ENCODE measurements at places on chromosomes 4 and X.
A peak's percentile ranks its signal among the peaks of the same experiment; 100 is the strongest.

- no peak for DNase-seq
Measured at GRCh38 chr4:105060628-105061027, 86.0 kb upstream of the TET2 start.

- peak; percentile 42 for DNase-seq
Measured at GRCh38 chrX:108070891-108071290, 20.5 kb downstream of the PSMD10 start.

DNA sequence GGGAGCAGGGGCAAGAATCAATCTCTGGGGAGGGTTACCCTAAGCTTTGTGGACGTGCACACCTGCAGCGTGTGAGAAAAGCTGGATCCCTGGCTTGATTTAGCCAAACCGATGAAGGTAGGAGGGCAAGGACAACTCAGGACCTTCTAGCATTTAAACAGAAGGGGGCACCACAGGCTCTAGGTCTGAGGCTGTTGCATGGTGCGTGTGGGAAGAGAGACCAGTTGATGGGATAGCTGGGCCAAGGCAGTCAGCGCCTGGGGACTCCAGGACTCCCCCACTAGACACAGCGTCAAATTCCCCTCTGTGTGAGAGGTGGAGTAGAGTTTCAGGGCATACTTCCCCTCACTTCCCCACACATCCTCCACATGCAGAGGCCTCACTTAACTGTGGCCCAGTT is 4.3 kb downstream of the GABRQ start:
- peak; percentile 0 for DNase-seq

DNA sequence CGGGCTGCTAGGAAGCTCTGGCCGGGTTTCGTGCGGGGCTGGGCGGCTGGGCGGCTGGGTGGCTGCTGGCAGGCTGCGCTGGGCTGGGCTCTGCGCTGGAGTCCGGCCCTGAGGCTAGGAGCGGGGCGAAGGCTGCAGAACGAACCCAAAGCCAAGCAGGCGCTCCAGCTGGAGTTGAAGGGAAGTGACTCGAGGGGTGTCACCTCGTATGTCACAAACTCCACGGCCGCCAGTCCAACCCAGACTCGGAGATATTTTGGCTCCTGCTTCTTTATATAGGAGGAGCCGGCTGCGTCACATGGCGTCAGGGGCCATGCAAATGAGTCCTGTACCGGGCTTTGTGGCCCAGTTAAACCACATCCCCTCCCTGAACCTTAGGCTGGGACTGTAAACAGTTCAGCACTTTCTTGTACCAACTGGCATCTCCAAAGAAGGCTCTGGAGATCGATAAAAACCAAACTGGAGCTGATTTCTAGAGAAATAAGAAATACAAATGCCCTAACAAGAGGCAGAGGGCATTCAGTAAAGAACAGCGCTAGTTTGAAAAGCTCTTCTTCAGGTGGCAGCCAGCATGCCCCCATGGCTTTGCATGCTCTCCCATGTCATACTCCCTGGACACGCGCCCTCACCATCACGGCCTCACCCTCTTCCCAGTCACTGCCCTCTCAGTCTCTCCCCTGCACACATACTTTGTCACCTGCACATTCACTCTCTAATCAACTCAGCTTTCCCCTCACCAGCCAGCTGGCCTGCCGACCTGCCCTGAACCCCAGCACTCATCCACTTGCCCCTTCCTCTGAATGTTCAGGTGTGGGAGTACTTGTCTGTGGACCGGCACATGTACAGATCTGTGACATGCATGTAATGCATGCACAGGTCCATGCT is 58.5 kb downstream of the TSC22D3 start:
- peak; percentile 76 for DNase-seq

- DNase-seq = no peak
Measured at GRCh38 chrX:129747533-129747932, 8.8 kb downstream of the XPNPEP2 start.

DNA sequence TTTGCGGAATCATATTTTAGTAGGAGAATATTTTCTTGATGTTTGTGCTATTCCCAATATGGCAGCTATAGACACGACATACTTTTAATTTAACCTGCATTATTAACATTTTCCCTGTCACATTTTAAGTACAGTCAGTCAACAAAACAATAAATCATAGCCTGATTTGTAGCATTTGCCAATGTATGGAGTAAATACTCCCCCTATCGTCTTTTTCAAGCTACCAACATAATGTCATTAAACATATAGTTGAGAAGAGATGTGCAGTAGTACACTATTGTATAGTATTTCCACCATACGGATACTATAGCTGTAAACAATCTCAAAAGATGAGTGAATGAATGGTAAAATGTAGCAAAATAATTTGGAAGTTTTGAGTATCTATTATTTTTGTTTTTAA is 303.7 kb upstream of the MAGEB2 start:
- no peak for DNase-seq

DNA sequence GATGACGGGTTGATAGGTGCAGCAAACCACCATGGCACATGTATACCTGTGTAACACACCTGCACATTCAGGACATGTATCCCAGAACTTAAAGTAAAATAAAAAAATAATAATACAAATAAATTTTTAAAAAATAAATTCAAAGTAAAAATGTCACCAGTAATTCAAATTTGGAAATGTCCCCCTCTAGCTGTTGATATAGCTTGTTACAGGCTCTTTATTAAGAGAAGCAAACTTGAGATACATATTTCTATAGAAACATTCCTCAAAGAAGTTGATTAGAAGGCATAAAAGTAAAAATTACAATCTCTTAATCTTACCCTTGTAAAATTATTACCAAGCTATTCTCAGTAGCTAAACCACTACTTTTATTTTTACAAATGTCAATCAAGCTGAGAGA is 1397.0 kb downstream of the FAM133A start:
- no peak for DNase-seq

DNA sequence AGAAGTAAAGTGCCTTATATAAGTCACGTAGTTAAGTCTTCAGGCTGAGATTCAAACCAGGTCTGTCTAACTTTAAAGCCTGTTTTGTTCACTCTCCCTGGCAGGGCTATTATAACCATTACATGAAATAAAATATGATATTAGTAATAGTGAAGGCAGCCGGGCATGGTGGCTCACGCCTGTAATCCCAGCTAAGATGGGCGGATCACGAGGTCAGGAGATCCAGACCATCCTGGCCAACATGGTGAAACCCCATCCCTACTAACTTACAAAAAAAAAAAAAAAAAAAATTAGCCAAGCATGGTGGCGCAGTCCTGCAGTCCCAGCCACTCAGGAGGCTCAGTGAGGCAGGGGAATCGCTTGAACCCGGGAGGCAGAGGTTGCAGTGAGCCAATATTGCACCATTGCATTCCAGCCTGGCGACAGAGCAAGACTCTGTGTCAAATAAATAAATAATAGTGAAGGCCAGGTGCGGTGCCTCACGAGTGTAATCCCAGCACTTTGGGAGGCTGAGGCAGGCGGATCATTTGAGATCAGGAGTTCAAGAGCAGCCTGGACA is 22.1 kb upstream of the SOWAHD start:
- no peak for DNase-seq

- no peak for DNase-seq
Measured at GRCh38 chr4:144716778-144717177, 70.8 kb downstream of the HHIP start.

- peak; percentile 44 for DNase-seq
Measured at GRCh38 chrX:140440876-140441275, 64.0 kb downstream of the SOX3 start.

DNA sequence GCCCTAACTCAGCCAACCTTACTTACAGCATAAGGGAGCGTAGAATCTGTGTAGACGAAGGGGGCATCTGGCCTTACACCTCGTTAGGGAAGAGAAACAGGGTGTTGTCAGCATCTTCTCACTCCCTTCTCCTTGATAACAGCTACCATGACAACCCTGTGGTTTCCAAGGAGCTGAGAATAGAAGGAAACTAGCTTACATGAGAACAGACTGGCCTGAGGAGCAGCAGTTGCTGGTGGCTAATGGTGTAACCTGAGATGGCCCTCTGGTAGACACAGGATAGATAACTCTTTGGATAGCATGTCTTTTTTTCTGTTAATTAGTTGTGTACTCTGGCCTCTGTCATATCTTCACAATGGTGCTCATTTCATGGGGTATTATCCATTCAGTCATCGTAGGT is 14.6 kb downstream of the PLP1 start:
- DNase-seq = no peak

DNA sequence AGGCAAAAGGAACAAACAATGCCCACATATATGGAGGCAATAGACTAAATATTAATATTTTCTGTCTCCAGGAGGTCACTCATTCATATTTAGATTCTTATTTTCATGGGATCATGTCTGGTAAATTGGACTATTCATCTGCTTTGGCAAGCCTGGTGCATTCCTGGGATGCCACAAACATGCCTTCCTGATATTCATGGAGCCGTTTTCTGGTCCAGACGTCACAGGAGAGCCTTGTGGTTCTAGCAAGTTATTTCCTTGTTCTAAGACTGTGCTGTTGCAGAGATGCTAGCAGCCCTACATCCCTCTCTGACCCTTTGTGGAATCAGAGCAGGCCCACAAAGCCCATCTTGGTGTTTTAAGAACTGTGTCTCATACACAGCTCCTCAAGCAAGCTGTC is 16.1 kb upstream of the EXOSC9 start:
- DNase-seq = peak; percentile 89

GRCh38 chr4:18049446-18049845 is 27.9 kb upstream of the LCORL start:
- peak; percentile 7 for DNase-seq

- DNase-seq = no peak
Measured at GRCh38 chr4:5799406-5799805, 88.4 kb downstream of the EVC start.

- DNase-seq = no peak
Measured at GRCh38 chrX:12052109-12052508, 86.2 kb upstream of the FRMPD4 start.

DNA sequence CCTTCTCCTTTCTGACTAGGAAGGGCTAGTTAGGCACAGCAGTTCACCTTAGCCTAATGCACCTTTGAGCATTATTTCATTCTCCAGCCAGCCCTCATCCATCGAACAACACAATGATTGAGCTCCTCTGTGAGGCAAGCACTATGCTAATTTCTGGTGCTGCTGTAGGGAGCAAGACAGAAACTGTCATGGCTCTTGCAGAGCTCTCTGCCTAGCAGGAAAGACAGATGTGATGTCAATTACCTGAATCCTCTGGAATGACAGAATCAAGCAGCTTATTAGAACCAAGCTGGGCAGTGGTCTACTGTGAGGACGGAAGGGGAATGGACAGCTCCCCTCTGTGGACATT is 256.1 kb upstream of the NOCT start:
- no peak for DNase-seq

DNA sequence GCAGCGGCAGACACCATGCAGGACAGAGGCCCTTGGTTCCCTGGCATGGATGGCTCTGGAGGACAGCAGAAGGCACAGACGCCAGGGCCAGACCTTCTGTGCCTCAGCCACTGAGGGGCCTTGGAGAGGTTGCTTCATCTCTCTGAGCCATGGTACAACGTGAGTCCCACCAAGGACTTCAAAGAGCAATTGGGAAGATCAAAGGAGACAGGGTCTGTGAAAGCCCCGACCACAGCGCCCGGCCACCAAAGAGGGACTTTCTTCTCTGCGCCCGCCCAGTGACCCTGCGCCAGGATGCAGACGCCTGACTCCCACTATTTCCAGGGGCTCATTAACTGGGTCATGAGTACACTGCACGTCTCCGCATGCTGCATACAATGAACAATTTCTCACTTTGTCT is 174.0 kb downstream of the AFAP1 start:
- no peak for DNase-seq

DNA sequence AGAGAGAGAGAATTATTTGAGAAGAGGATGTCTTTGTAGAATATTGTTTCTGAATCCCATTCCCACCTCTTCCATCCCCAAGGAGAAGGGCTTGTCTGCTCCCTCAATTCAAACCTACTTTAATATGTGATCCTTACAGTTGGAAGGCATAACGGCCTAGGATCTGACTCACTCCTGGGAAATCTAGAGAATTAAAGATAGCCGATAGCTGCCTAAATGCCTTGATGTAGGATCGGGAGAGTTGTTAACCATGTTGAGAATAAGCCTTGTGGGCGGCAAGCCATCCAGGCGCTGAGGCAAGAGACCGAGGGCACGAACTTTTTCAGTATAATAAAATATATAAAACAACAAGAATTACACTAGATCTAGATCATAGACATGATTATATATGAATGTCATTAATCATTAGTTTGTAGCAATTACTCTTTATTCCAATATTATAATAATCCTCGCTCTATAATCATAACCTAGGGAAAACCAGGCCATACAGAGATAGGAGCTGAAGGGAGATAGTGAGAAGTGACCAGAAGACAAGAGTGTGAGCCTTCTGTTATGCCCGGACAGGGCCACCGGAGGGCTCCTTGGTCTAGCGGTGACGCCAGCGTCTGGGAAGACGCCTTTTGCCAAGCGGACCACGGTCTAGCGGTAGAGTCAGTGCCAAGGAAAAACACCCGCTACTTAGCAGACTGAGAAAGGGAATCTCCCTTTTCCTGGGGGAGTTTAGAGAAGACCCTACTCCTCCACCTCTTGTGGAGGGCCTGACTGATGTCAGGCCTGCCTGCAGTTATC is 13.5 kb downstream of the EMCN start:
- peak; percentile 69 for DNase-seq

DNA sequence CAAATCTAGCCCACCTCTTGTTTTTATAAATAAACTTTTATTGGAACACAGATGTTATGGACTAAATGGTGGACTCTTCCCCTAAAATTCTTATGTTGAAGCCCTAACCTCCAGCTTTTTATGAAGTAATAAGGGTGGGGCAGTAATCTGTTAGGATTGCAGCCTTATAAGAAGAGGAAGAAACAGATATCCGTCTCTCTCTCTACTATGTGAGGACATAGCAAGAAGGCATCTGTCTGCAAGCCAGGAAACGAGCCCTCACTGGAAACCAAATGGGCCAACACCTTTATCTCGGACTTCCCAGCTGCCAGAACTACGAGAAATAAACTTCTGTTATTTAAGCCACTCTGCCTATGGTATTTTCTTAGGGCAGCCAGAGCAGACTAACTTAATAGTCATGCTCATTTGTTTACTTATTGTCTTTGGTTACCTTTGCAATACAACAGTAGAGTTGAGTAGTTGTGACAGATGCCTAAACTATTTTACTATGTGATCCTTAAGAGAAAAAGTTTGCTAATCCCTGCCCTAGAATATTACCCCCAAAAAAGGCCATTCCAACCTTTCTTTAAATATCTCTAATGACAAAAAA is 67.4 kb downstream of the MANBA start:
- DNase-seq = no peak

- no peak for DNase-seq
Measured at GRCh38 chr4:2396781-2397368, 21.6 kb downstream of the ZFYVE28 start.

All from fibroblast of lung (primary cell).